ENCODE measurements at places on chromosomes 4 and X.

DNA sequence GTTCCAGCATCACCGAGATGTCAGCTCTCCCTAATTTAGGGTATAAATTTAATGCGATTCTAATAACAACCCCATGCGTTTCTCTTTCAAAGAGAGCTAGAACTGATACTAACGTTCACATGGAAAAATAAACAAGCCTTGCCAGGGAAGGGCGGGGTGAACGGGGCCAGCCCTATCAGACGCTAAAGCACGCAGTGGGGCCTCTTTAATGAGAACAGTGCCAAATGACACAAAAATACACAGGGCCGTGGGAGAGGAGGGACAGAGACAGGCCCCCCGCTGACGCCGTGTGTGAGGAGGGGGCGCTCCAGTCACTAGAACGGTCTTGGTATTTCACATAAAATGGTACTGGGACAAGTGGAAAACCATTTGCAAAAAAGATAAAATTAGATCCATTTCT, 21.3 kb upstream of the ADRA2C start:
- DNase-seq, result no peak

- DNase-seq, result no peak
These were observed 39.1 kb downstream of the HAND2 start for GRCh38 chr4:173490817-173491528.

- no peak for DNase-seq
These were observed 121.6 kb downstream of the ATXN3L start for GRCh38 chrX:13198056-13198761.

DNA sequence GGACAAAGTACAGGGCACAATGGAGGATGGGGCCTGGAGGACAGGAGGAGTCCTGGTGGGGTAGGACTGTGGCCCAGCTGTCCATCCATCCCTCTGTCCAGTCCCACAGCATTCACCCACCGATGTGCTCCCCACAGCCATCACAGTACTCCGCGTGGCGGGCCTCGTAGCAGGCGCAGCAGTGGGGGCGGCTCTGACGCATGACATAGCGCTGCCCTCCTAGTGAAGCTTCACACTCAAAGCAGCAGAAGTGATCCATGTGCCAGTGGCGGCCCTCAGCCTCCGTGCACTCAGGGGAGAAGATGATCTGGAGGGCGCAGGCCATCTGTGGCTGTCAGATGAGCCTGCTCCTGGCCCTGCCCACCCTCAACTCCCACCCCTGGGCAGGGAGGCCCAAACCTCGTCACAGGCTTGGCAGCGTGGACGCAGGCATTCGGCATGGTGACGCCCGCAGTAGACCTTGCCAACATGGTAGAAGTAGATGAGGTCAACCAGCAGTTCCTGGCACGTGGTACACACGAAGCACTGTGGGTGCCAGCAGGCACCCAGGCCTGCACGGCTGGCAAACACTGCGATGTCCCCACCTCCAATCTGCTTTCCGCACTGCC, 6.3 kb downstream of the PLP2 start:
- DNase-seq, result no peak

DNA sequence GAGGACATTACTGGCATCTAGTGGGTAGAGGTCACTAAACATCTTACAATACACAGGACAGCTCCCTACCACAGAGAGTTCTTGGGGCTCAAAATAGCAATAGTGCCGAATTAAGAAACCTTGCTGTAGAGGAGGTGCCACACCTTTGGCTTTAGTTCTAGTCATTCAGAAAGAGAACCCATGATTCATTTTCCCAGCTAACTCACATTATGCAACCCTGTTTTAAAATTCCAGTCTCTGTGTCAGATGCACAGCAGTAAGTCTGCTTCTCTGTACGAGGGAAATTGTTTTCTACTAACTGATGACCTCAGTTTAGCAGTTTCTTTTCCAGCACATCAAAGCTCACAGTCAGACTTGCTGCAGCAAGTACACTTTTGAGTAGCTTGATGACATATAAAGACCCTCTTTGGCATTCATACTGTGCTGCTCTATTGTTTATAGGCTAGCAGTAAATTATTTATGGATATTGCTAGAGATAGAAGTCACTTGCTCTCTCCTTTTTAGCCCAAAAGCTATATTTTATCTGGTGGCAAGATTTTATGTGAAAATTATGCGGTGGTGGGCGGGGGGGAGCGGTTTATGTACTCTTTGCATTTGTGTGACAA, 487.8 kb upstream of the MAGEB18 start:
- DNase-seq, result no peak

GRCh38 chr4:26753617-26754016, 107.0 kb upstream of the STIM2 start:
- no peak for DNase-seq

DNA sequence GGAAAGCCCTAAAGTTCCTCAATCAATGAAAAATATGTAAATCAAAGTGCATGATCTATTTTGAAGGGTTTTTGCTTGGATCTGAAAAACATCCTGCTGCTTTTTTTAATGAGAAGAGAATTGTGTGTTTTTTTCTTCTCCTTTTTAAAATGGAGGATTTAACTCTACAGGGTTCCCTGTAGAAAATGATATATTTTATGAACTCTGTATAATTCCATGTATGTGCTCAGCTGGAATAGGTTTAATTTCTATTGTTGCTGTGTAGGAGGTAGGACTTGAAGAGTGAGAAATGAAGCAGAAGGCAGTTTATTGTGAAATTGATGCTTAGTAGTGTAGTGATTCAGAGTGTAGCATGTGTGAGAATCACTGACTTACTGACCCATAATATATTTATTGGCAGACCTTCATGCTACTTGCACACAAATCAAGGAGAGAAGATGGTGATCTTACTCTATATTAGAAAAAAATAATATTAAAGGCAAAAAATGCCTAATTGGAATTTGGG, 286.8 kb upstream of the FSTL5 start:
- DNase-seq, result no peak

DNA sequence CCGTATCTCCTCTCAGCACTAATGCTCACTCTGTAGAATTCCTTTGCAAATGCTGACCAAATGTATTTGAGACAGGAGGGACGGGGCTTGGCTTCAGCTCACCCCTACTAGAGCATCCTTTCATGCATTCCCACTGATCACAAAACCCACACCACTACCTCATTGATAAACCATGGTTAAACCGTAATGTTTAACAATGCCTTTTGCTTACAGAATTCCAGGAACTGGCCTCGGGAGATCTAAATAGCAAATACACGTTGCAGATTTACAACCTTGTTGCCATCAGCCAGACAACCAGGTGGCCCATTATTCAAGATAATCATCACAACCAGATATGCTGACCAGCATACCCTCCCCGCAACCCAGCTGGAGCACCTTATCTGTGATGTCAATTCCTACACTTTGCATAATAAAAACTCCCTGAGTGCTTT, 391.9 kb downstream of the KCTD8 start:
- DNase-seq, result peak; percentile 3

DNA sequence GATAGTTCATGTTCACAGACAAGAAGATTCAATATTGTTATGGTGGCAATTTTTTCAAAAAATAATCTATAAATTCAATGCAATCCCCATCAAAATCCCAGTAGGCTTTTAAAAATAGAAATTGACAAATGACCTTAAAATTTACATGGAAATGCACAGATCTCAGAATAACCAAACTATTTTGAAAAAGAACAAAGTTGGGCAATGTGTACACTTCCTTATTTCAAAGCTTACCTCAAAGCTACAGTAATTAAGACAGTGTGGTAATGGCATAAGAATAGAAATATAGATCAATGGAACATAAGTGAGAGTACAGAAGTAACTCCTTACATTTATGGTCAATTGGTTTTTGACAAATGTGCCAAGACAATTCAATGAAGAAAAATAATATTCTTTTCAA, 39.0 kb downstream of the FRMD7 start:
- DNase-seq, result no peak

- no peak for DNase-seq
These were observed 87.5 kb downstream of the PPP3CA start for GRCh38 chr4:101259876-101260275.

GRCh38 chrX:108437349-108438109, 693 bp downstream of the COL4A6 start:
- DNase-seq, result no peak

DNA sequence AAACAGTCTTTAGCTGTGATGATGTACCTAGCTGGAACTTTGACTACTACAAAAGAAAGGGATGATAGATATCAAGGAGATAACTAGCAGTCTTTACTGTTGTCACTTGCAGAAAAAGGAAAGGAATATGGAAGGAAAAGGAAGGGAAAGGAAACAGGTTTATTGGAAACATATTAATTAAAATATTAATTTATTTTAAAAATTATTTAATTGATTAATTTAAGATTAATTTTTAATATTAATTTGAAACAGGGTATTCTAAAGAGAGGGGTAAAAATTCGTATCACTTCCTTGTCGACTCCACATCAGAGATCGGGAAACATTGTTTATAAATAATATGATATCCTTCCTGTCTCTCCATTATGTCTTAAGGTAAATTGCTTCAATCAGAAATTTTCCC, 186.5 kb upstream of the IL15 start:
- DNase-seq, result no peak

DNA sequence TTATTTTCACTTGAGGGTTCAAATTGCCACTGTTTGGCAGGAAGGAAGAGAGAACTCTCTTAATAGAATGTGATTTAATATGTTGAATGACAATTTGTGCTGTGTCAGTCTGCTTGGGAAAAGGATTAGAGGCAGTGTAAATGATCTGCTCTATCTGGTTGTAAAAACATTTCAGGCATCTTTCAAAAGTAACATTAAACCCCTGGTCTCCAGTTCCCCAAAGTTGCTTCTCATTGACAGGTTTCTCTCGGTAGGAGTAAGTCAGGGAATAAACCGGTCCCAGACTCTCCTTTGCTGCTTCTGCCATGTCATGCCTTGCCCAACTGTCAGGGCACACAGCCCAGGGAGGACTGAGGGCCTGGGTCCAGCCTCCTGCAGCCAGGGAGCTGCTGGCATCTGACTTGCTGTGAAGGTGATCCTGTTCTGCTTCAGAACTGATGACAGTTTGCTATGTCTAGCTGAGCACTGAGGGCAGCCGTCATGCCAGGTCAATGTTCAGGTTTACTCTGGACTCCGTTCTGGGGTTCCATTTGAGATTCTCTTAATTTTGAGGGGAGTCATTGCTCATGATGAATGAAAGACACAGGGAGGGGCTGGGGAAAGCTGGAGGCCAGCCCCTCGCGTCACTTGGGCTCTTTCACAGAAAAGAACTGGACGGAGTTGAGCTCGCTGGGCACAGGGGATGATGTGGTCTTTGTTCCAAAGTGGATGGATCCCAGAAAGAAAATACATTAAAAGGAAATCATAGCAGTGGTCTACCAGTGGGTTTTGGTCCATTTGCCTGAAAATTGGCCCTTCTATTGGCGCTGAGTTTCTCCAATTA, 312.4 kb downstream of the ARHGAP10 start:
- no peak for DNase-seq

DNA sequence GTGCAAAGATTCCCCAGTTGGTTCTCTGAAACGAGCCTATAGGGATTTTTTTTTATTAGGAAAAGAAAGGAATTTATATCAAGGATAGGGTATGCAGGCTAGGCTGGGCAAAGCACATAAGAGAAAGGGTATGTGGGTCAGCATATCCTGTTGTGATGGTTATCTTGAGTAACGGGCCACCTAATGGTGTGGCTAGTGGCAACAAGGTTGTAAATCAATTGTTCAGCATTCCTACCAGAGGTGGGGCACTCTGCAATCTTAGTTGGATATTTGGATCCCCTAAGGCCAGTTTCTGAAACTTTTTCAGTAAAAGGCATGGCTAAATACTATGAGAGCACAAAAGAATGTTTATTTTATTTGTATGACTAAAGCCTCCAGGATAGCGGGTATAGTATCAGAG, 42.7 kb downstream of the DCAF12L1 start:
- DNase-seq, result no peak

All from neuronal stem cell (in vitro differentiated cells).